SK-N-SH (cell line): ENCODE measurements at places on chromosomes 5 and 9.

- DNase-seq = no peak
Measured at GRCh38 chr5:122941737-122942136, 94.8 kb downstream of the PPIC start.

DNA sequence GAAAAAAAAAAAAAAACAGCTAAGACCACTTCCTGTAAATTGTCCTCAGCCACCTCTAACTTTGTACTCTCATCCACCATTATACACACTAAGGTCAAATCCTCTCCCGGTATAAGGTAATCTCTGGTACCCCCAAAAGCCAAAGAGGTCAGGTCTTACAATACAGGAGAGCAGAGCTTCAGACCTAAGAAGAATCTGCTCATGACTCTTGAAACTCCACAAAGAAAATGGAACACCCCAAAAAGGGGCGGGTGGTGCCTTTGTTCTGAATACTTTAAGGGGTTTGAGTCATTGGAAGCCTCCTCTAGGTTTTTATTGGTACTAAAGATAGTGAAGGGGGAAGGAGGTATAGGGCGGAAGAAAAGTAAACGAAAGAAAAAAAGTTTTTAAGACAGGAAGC is 69.8 kb downstream of the COL15A1 start:
- no peak for DNase-seq

GRCh38 chr9:38482918-38483592 is 58.8 kb upstream of the IGFBPL1 start:
- peak; percentile 45 for DNase-seq

- DNase-seq = no peak
Measured at GRCh38 chr5:28009576-28009975, 971.2 kb upstream of the CDH9 start.

DNA sequence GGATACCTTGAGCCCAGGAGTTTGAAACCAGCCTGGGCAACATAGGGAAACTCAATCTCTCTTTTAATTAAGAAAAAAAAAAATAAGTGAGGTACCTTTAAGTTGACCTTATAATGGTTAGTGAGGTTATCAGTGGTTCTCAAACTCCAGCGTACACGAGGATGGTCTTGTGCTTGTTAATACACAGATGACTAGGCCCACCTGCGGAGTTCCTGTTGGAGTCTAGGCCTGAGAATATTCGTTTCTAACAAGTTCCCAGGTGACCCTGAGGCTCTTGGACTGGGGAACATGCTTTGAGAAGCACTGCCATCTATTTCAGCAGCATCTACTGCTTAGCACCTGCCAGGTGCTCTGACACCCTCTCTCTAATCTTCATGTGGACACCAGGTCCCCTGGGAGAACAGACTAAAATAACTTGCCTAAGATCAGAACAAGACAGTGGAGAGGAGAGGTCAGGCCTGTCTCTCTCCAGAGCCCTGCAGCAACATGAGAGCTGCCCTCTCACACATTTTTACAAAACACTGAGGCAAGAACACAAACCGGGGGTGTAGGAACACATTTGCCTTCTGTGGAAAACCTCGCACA is 24.6 kb downstream of the TLE1 start:
- DNase-seq = no peak

- DNase-seq = peak; percentile 86
Measured at GRCh38 chr5:139669662-139670368, 21.7 kb downstream of the CXXC5 start.

GRCh38 chr5:19802686-19803085 is 185.3 kb downstream of the CDH18 start:
- DNase-seq = no peak

GRCh38 chr9:89483592-89484474 is 14.1 kb downstream of the SEMA4D start:
- DNase-seq = no peak

GRCh38 chr9:127887792-127888191 is 10.3 kb upstream of the AK1 start:
- DNase-seq = no peak

- no peak for DNase-seq
Measured at GRCh38 chr9:134663753-134664415, 22.3 kb downstream of the COL5A1 start.

- DNase-seq = no peak
Measured at GRCh38 chr9:710951-711745, 130.3 kb upstream of the DMRT1 start.

DNA sequence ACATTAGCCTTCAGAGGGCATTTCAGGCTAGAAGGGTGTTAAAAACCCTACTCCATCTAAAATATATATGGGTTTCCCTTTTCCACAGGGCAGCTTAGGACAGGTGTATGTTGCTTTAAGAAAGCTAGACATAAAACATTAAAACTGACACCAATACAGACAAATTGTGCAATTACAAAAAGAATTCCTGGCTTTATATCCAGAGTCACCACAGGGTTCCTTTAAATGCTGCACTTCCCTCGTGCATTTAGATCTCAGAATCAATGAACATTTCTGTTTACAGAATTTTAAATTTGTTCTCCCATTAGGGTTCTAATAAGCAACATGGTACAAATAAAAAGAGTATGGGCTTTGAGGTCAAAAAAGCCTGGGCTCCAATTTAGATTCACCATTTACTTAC is 170.2 kb downstream of the MAPKAP1 start:
- DNase-seq = no peak
